ENCODE measurements at places on chromosomes 6 and 20.

DNA sequence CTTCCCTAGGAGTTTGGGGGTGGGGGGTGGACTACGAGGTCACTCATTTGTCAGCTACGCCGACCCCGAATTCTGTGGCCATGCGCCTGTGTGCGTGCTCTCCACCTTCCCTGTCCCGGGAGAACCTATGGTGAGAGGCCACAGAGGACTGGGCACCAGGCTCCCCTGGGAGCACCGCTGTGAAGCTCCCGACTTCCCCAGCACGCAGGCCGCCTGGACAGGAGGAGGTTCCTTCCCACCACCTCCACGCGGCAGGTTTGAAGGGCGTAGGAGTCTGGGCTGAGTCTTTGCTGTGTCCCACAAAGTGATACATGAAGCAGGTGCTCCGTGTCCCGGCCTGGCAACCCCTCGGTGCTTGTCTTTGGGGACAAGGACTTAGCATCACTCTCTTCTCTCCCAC, 107.2 kb downstream of the CDH4 start:
- no peak for DNase-seq

GRCh38 chr20:51335329-51335841, 207.1 kb downstream of the NFATC2 start:
- no peak for DNase-seq

- peak; percentile 92 for DNase-seq
Measured at GRCh38 chr6:89940225-89941027, 46.2 kb downstream of the GJA10 start.

DNA sequence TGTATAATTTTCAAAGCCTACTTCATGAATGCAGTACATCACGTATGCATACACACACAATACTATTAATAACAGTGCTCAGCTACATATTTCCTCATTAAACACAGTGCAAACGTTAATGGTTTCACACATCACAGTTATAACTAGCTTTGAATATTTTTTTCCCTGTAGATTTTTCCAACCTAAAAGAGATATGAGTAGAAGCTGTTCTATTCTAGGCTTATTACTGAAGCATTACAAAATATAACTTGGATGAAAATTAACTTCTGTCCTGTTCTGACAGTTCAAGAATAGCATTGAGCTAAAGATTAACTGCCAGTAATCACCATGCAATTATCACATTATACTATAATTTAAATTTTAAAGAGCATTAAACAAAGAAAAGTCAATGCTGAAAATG, 6.2 kb downstream of the LMBRD1 start:
- DNase-seq, result no peak

DNA sequence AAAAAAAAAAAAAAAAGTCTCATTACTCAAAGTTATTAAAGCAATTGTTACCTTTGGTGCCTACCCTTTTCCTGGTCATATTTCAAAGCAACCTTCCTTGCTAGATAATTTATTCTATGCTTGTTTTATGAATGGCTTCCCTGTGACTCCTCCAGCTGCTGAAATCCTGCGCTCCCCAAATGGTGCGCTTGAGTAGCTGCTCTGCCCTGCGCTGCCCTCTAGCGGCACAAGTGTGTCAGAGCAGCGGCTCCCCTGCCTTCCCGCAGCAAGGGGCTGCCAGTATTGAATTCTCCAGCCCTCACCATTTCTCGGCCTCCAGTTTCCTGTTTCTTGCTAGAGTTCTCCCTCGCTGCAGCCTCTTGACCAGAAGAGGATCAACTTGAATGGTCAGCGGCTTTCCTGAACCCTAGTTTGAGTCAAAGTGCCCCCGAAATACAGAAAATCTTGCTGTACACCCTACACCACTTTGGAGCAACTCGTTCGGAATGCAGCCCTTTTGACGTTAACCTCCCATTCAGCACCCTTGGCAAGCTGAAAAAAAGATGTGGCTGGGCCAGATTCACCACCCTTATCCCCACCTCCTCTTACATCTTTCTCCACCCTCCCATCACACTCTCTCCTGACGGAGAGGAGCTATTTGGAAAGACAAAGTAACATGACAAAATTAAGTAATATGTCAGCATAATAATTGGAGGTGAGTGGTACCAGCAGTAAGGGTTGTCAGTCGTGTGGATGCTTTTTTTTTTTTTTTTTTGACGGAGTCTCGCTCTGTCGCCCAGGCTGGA, 60.4 kb upstream of the KLHL31 start:
- peak; percentile 73 for DNase-seq

GRCh38 chr6:62441182-62441581, 155.2 kb upstream of the KHDRBS2 start:
- DNase-seq, result no peak

- no peak for DNase-seq
Measured at GRCh38 chr6:137471497-137471896, 22.7 kb downstream of the OLIG3 start.

- DNase-seq, result no peak
Measured at GRCh38 chr6:158663625-158664165, 13.8 kb downstream of the SYTL3 start.

GRCh38 chr20:34201531-34201930, 39.7 kb upstream of the ASIP start:
- DNase-seq, result no peak

- no peak for DNase-seq
Measured at GRCh38 chr6:110348961-110349690, 9.0 kb downstream of the METTL24 start.
